ENCODE measurements at places on chromosomes 11 and 22. TPM values are rescaled to one million over a fixed set of nuclear protein-coding genes. Genes with fewer than 3 reads are reported as not detected.

Gene PATE3
- not detected for total RNA-seq

Gene MICAL2
- total RNA-seq, result 237 TPM

DNA sequence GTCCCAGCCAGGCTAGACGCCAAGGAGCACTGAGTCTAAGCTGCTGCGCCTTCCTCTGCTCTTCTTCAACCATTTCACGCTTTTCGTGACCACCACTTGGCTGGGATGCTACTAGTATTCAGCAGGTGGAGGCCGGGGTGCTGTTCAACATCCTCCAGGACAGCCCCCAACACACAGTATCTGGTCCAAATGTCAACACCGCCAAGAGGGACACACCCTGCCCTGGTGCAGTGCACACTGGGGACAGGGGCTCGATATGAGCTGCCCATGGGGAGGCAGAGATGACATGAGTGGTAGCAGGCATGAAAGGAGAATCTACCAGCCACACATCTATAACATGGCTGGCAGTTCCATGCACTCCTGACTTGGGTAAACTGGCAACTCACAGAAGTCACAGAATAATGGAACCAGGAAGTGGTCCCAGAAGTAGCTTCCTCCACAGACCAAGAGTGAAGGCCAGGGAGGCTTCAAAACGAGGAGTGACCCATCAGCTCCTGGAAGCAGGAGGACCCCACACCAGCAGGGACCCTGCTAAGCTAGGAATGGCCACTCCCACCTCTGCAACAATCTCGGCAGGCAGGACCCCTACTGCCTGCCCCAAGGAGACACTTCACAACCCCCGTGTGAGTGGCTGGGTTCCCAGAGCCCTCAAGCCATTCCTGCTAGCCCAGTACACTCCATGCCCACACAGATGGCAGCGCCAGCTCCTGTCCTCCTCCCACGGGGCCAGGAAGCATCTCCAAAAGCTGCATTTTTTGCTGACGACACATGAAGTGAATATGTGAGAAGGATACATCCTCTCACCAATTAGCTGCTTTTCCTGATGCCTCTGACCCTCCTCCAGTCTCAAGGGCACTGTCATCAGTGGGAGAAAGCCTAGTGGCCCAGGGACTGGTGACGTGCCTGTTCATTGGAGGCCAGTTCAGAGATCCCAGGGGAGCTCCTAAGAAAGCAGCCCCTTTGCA lies 78.8 kb downstream of the DGCR2 start:
- H3K36me3 ChIP-seq, result peaks cover 98% of the 10 kb centered on the region
- H3K27me3 ChIP-seq, result no peaks in the 10 kb centered on the region
- no peaks in the 10 kb centered on the region for H3K4me1 ChIP-seq
- H3K27ac ChIP-seq, result no peak overlapping the region

DNA sequence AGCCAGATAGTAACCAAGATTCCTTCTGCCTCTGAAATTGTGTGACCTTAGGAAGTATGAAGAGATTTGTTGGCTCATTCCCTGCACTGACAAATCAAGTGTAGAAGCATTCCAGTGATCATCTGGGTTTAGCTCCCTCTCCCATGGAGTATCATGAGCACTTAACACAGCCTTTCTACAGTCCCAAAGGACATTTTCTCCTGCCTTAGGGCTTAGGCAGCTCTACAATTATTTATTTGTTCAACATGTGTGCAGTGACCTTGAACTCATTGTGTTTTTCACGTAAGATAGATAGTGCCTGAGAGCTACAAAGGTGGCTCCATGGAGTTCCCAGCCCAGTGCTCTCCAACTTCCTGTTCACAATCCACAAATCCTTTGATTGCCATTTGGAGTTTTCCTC lies 94.8 kb upstream of the FAT3 start:
- H3K4me1 ChIP-seq, result no peaks in the 10 kb centered on the region
- no peak for DNase-seq
- no peaks in the 10 kb centered on the region for H3K36me3 ChIP-seq

DNA sequence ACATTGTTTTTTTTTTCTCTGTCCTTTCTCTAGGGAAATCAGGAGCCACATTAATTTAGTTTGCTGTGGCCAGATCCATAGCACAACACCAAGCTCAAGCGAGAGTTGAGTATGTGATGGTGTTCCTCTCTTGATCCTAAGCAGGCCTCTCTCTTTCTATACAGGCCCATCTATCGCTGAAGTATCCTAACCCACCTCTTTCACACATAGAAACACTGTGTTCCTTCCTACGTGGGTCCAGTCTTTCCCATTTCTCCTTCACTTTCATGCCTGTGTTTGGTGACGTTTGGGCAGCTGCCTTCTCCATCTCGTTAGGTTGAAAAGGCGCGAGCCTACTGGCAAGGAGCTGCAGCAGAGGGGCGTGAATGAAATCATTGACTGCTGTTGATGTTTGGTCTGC lies 2.4 kb downstream of the PACS1 start:
- no peak overlapping the region for H3K4me3 ChIP-seq

GRCh38 chr11:127607487-127608085 lies 607.0 kb upstream of the KIRREL3 start:
- no peak overlapping the region for H3K4me3 ChIP-seq
- H3K27me3 ChIP-seq, result no peaks in the 10 kb centered on the region
- no peaks in the 10 kb centered on the region for H3K4me1 ChIP-seq

DNA sequence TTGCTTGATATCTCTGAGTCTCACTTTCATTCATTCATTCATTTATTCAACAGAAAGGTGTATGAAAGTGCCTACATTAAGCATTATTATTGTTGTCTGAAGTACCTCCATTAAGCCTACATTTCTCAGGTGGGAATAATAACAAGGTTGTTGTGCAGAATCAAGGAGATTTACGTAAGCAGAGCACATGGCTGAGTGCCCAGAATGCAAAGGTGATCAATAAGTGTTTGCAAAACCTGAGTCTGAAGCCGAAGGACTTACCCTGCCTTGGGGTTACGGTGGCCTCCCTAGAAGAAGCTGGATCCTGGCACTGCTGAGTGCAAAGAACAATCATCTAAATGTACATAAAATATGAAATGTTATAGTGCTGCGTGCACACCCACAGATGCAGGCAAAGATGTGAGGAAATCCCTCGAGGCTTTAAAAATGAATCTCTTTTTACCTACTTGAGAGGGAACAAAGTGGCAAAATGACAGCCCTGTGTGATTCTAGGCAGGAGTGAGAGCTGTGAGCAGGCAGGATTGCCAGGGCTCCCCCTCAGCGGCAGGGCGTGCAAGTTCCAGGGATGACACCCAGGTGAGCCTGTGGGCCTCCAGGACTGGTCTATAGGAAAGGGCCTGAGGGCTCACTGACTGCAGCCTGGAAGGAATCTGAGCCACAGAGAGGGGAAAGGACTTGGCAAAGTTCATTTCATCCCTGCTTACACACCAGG lies 133.1 kb upstream of the TBCEL start:
- H3K36me3 ChIP-seq, result no peaks in the 10 kb centered on the region
- no peaks in the 10 kb centered on the region for H3K4me1 ChIP-seq
- no peak for DNase-seq
- H3K27me3 ChIP-seq, result no peaks in the 10 kb centered on the region
- H3K4me3 ChIP-seq, result no peak overlapping the region

GRCh38 chr22:50184902-50185374 lies 775 bp upstream of the TRABD start:
- H3K4me1 ChIP-seq, result peaks cover 3% of the 10 kb centered on the region
- peak overlapping the region; percentile 77 for H3K4me3 ChIP-seq
- no peak for DNase-seq
- no peaks in the 10 kb centered on the region for H3K36me3 ChIP-seq

DNA sequence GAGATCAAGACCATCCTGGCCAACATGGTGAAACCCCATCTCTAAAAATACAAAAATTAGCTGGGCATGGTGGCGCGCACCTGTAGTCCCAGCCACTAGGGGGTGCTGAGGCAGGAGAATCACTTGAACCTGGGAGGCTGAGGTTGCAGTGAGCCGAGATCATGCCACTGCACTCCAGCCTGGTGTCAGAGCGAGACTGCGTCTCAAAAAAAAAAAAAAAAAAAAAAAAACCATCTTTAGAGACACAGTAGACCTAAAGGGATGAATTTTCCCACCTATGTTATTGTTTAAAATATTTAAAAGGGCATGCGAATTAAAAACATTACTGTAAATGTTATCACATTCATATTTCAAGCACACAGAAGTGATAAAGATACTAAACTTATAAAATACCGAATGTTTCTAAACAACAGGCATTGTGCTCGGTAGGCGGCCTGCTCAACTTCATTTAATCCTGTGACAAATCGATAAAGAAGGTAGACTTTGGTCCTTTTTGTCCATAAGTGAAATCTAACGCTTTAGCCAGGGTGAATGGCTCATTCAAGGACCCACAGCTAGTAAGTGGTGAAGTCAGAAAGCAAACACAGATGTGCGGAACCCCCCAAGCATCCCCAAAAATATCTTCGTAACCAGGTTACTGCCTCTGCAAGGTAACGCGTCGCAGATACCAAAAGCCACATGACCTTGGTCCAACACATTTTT lies 16.1 kb downstream of the NCAPD3 start:
- no peak for DNase-seq
- H3K27ac ChIP-seq, result no peak overlapping the region
- H3K4me3 ChIP-seq, result no peak overlapping the region
- H3K4me1 ChIP-seq, result no peaks in the 10 kb centered on the region
- H3K36me3 ChIP-seq, result peaks cover 39% of the 10 kb centered on the region

GRCh38 chr22:31085493-31085824 lies 4.3 kb downstream of the SMTN start:
- DNase-seq, result no peak
- peak overlapping the region; percentile 98 for H3K27ac ChIP-seq

- no peaks in the 10 kb centered on the region for H3K27me3 ChIP-seq
- H3K4me3 ChIP-seq, result no peak overlapping the region
- no peaks in the 10 kb centered on the region for H3K4me1 ChIP-seq
- no peak overlapping the region for H3K27ac ChIP-seq
Measured at GRCh38 chr11:15490535-15490934, 375.8 kb downstream of the INSC start.

DNA sequence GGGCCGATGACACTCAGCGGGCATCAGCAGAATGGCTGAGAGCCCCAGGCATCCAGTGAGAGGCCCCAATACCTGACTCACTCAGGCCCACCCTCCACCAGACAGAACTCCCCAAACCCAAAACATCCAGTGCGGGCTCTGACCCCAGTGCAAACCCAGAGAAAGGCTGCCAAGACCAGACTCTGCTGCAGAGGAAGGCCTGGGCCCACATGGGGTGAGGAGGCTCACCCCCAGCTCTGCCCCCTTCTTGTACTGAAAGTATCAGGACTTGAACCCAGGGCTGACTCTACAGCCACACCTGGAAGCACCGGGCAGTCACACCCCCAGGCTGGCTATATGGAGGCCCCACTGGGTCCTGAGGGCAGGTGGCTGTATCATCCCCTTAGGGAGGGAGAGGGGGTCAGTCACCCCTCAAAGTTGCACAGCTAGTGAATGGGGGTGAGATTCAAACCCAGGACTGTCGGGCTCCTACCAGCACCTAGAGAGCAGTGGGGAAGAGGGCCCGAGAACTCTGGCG lies 49.3 kb downstream of the IGLL1 start:
- H3K27ac ChIP-seq, result no peak overlapping the region
- no peak overlapping the region for H3K4me3 ChIP-seq
- H3K4me1 ChIP-seq, result no peaks in the 10 kb centered on the region
- H3K27me3 ChIP-seq, result no peaks in the 10 kb centered on the region
- DNase-seq, result no peak

- no peaks in the 10 kb centered on the region for H3K27me3 ChIP-seq
- H3K36me3 ChIP-seq, result no peaks in the 10 kb centered on the region
- H3K27ac ChIP-seq, result no peak overlapping the region
- H3K4me3 ChIP-seq, result no peak overlapping the region
- no peak for DNase-seq
Measured at GRCh38 chr11:112728288-112728687, 232.9 kb upstream of the NCAM1 start.

- no peak overlapping the region for H3K27ac ChIP-seq
- peaks cover 25% of the 10 kb centered on the region for H3K4me1 ChIP-seq
- DNase-seq, result peak; percentile 51
- H3K36me3 ChIP-seq, result no peaks in the 10 kb centered on the region
Measured at GRCh38 chr11:2300936-2301630, 635 bp downstream of the C11orf21 start.

DNA sequence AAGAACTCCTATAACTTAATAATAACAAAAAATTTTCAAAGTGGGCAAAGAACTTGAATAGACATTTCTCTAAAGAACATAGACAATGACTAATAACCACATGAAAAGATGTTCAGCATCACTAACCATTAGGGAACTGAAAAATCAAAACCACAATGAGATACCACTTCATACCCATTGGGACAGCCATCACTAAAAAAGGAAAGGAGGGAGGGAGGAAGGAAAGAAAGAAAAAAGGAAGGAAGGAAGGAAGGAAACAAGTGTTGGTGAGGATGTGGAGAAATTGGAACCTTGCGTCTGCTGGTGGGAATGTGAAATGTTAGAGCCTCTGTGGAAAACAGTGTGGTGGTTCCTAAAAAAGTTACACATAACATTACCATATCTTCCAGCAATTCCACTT lies 55.8 kb downstream of the MS4A13 start:
- no peak for DNase-seq
- H3K36me3 ChIP-seq, result no peaks in the 10 kb centered on the region
- no peak overlapping the region for H3K4me3 ChIP-seq
- no peaks in the 10 kb centered on the region for H3K4me1 ChIP-seq

GRCh38 chr11:107683807-107684206 lies 28.0 kb downstream of the SLN start:
- H3K4me3 ChIP-seq, result no peak overlapping the region
- DNase-seq, result no peak
- no peak overlapping the region for H3K27ac ChIP-seq
- no peaks in the 10 kb centered on the region for H3K27me3 ChIP-seq
- no peaks in the 10 kb centered on the region for H3K36me3 ChIP-seq
- H3K4me1 ChIP-seq, result no peaks in the 10 kb centered on the region

DNA sequence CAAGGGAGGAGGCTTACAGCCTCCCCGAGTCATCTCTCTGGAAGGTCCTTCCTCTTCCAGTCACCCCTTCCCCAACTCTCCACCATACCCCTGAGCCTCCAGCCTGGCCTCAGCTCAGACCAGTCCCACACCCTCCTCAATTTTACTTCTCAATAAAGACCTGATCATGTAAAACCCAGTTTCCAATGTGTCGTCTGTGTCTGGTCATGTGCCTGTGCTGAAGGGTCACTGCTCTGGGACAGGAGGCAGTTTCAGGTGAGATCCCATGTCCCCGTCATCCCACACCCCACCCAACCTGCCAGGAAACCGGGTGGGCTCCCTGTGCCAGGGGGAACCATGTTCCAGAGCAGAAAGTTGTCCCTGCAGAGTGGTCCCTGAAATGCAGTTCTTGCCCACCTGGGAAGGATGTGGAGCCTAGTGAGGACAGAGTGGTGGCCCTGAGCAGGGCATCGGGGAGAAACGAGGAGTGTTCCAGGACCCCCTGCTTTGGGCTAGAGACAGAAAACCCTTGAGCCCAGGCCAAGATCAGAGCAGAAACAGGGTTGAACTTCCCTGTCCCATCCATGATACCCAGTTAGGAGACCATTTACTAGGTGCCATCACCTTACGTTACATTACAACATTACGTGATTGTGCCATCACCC lies 19.4 kb downstream of the IGLL5 start:
- no peaks in the 10 kb centered on the region for H3K4me1 ChIP-seq
- H3K27me3 ChIP-seq, result no peaks in the 10 kb centered on the region
- no peak overlapping the region for H3K4me3 ChIP-seq
- no peak for DNase-seq
- H3K36me3 ChIP-seq, result no peaks in the 10 kb centered on the region
- no peak overlapping the region for H3K27ac ChIP-seq

All from ascending aorta (tissue), 2 donors.